ENCODE measurements at places on chromosomes 7 and 10.

DNA sequence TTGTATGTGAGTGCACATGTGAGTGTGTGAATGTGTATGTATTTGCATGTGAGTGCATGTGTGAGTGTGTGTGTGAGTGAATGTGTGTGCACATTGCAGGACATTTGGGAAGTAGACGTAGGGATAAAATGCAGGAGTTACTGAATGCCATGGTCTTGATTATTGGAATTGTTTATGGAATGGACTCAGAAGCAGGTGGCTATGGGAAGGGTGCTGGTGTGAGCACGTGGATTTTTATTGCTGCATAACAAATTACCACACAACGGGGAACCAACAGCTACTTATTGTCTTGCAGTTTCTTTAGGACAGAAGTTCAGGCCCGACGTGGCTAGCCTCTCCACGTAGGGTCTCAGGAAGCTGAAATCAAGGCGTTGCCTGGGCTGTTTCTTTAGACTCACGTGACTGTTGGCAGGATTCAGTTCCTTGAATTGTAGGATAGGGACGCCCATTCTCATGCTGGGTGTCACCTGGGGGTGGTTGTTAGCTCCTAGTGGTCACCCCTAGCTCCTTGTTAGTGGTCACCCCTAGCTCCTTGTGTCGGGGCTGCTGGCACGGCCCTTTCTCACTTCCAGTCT is 48.3 kb upstream of the ZNF32 start:
- no peak for DNase-seq

- no peak for DNase-seq
Observed at GRCh38 chr7:20558963-20559716, 56.3 kb upstream of the ABCB5 start.

- no peak for DNase-seq
Observed at GRCh38 chr7:84495128-84495527, 300.5 kb upstream of the SEMA3A start.

- DNase-seq = no peak
Observed at GRCh38 chr7:25482631-25483030, 254.3 kb upstream of the NPVF start.

GRCh38 chr10:20634839-20635238 is 262.3 kb downstream of the NEBL start:
- DNase-seq = no peak

DNA sequence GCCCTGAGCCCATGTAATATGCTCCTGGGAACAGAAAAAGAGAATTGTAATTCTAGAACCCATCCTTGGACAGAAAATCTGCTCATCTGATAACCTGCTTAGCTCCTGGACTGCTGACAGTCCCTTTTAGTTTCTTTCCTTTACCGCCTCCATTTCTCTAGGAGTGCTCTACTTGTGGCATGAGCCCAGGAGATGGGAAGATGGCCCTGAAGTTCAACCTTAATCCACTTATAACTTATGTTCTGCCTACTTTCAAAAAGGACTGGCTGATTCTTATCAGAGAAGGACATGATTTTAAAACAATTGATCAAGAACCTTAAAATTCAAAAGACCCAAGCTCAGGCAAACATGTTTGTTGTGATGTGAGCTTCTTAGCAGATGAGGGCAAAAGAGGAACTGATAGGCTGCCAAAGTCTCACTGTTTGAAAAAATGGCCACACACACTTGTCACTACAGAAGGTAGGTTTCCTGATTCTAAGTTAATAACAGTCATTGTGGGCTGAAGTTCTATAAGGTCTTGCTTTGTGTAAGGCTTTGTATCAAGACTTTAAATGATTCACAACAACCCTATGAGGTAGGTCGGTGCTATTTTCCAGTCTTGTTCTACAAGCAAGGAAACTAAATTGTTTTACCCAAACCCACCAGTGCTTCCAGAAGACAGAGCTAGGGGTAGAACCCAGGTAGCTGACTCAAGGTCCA is 94.3 kb upstream of the AFAP1L2 start:
- no peak for DNase-seq

- peak; percentile 88 for DNase-seq
Observed at GRCh38 chr10:125160856-125161706, 718 bp upstream of the CTBP2 start.

DNA sequence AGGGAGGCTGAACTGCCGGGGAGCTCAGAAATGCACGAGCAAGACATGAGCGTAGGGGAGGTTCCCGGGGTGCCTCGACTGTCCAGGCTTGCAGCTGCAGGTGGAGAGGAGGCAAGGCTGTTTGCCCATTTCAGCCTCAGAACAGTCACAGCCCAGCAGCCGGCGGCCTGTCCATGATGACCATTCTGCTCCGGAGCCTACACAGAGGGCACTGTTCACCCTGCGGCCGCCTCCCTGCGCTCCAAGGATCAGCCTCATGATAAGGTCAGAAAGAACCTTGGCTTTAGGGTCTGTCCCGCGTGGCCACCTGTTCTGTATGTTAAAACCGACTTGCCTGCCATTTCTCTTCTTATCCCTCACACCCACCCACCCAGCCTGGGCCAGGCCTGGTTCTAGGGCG is 21.9 kb upstream of the CFAP46 start:
- DNase-seq = no peak

DNA sequence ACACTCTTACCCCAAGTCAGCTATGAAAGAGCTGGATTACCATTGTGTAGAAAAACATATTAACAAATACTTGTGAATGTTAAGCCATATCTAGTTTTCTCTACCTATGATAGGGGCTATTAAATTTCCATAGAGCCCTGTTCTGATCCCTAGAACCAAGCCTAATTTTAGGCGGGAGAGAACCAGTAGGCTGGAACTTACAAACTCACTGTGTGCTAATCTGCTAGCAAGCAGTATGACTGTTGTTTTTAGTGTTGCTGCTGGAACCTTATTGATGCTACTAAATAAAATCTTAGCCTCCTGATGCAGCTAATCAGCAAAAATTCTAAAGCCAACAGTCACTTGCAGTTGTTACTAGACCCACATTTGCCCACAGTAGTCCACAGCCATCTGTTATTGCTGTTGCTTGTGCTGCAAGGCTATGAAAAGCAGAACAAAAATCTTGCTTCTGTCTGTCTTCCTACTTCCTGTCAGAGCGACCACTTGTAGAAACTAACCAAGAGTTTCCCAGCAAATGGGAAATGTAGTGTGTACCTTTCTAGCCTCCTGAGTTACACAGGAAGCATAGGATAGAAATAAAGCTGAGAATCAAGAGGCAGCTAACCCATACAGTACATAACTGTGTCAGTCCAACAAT is 368.4 kb downstream of the ARL4A start:
- no peak for DNase-seq

DNA sequence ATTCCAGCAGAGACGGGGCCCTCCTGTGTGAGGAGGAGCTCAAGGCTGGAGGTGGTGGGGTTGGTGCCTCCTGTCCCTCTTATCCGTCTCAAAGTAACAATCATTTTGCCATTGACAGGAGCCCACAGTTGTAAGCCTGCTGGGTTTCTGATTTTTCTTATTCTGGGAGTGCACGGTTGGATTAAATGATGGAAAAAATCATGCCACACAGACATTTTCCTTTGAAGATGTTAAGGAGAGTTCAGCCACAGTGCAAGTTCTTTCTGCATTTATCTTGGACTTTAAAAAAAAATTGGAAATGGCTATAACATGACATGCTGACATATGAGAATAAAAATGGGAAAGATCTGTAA is 8.4 kb upstream of the LYZL1 start:
- DNase-seq = no peak

DNA sequence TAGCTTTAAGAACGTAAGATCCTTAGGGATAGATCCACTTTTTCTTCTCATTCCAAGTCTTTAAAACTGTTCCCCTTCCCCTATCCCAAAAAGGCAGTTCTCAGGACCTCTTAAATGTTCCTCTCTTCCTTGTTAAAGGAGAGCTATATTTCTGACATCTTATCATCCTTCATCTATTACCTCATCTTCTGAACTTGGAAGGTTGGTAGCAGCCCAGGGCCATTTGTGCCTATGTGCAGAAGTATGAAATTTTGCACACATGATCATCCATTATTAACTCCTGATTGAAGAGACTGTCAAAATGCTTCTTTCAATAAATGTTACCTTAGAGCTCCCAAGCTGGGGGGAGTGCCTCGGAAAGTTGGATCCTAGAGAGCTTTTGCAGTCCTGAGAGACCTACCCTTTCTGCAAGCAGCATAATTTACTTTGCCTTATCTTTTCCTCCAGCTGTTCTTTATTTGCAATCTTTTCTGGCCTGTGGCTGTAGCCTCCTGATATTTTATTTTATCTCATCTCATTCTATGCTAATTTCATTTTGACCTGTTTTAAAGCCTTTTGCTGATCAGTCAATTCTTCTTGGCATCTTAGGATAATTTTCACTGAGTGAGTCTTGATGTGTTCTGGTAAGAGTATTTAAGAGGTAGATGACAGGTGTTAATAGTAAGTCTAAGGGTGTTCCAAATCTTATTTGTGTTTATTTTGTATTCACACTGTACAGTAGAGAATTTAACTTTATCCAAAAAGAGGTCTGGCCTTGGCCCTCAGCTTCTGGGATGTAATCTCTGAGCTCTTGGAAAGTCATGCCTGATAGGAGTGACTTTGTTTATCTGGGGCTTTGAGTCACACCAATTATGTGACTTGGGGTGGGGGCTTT is 135.0 kb upstream of the PDLIM1 start:
- no peak for DNase-seq

Measured in endothelial cell (in vitro differentiated cells).